ENCODE measurements at places on chromosomes 3 and 15.

GRCh38 chr3:20096135-20096685 lies 56.0 kb downstream of the KAT2B start:
- no peak for DNase-seq

DNA sequence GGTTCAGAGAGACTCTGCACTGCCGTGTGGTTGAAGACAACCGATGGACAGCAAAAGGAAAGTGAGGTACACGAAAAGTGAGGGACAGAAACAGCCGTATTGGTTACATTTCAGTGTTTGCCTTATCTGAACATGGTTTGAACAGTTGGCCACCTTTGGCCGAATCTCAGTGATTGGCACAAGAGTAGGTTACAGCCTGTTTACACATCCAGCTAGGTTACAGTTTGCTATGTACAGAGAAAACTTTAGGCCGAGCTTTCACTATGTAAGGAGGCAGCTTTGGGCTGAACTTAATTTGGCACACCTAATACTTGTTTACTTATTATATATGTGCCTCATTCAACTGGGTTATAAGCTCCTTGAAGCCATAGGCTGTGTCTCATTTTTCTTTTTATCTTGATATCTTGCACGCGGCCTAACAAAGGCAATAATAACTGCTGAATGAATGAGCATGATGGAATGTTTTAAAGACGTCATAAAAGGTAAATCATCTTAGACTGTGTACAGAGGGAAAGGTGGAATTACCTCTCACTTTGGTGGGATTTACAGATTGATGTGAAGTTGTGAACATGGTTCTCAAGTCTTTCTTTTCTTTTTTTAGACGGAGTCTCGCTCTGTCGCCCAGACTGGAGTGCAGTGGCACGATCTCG lies 17.2 kb upstream of the GREM1 start:
- no peak for DNase-seq

DNA sequence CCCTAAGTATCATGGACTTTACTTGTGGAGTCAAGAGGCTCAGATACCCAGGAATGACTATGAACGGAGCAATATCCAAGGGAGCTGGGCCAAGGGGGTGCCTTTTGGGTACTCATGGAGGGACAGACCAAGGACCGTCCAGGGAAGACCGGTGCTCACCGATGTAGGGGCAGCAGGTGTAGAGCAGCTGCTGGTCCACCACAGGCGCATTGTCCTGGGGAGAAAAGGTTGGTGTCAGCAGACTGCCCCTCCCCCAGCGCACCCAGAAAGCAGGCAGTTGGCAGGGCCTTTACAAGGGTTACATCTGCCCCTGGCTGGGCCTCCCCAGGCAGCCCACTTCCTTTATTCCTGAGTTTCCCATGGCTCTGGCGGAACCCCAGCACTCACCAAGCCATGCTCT lies 7.5 kb downstream of the CDAN1 start:
- DNase-seq: no peak

- no peak for DNase-seq
These were observed 32.2 kb upstream of the SGO1 start for GRCh38 chr3:20218215-20218614.

DNA sequence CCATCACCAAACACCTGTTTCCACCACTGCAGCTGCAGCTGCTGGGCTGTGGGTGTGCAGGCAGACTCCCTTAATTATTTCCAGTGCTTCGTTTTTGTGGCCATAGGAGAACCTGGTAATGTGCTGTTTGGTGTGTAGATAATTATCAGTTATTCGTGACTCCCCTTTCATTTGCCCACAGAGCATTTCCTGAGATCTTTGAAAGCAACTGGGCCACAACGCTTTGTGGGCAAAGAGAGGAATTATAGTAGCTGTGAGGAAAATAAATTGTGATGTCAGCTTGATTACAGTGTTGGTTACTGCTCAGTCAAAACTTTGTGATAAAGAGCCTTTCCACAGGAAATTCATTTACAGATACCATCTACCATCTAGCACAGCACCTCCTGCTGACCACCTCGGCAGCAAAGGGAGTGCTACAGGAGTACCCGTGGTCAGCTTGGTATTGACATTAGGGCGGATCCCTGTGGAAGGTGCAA lies 193.3 kb upstream of the SLCO3A1 start:
- DNase-seq: no peak

DNA sequence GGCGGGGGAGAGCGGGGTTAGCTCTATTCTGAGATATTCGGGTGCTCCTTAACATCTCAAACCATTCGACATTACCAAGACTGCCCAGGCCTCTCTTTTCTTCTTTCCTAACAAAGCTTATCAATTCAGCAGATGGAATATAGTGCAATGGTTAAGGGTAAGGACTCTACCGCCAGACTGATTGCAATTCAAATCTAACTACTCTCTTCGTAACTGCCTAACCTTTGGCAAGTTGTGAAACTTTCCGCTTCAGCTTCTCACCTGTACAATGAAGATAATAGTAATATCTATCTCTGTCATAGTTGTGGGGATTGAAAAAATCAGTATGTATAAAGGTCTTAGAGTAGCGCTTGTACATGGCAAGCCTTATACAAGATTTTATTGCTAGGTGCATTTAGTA lies 972 bp downstream of the UBA5 start:
- DNase-seq: no peak

All from stimulated activated naive CD4-positive, alpha-beta T cell treated with Interleukin-2 at 50 U/mL for 16 hours (primary cell).